ENCODE measurements at places on chromosomes 12 and 14. TPM values are rescaled to one million over a fixed set of nuclear protein-coding genes. Genes with fewer than 3 reads are reported as not detected.

The CCND2 gene
- polyA plus RNA-seq = 108 TPM

The TMCC3 gene
- 24.3 TPM for polyA plus RNA-seq

The DCP1B gene
- polyA plus RNA-seq = 17.2 TPM

The CCDC196 gene
- 0.72 TPM for polyA plus RNA-seq

The NRIP2 gene
- polyA plus RNA-seq = 4.2 TPM

The LGMN gene
- polyA plus RNA-seq = 269 TPM

The LAG3 gene
- polyA plus RNA-seq = 2.1 TPM

The CCDC197 gene
- polyA plus RNA-seq = not detected

The OR6C74 gene
- polyA plus RNA-seq = not detected

The KRT83 gene
- 0.03 TPM for polyA plus RNA-seq

The FAM222A gene
- 6.3 TPM for polyA plus RNA-seq

The SSTR1 gene
- 24.6 TPM for polyA plus RNA-seq

The PTPRO gene
- 1.6 TPM for polyA plus RNA-seq

The NFE2 gene
- 2.1 TPM for polyA plus RNA-seq

The TCL1B gene
- 0.03 TPM for polyA plus RNA-seq

The GYS2 gene
- 0.03 TPM for polyA plus RNA-seq

The HCAR2 gene
- 2.6 TPM for polyA plus RNA-seq

The FGF23 gene
- 6.5 TPM for polyA plus RNA-seq

The KRT73 gene
- polyA plus RNA-seq = 0.97 TPM

The ATL1 gene
- 13.2 TPM for polyA plus RNA-seq

The STXBP6 gene
- 27.8 TPM for polyA plus RNA-seq

The GNG2 gene
- polyA plus RNA-seq = 50.6 TPM

The FAM90A1 gene
- 0.91 TPM for polyA plus RNA-seq

The EID3 gene
- polyA plus RNA-seq = 2.4 TPM

The C14orf39 gene
- polyA plus RNA-seq = 0.22 TPM

The TPI1 gene
- 564 TPM for polyA plus RNA-seq

The OAS1 gene
- polyA plus RNA-seq = 26.9 TPM

The CELA1 gene
- not detected for polyA plus RNA-seq

The COL2A1 gene
- polyA plus RNA-seq = 9.0 TPM

The COX8C gene
- polyA plus RNA-seq = 0.27 TPM

Measured in large intestine (tissue), 12 donors.